Activated CD4-positive, alpha-beta T cell treated with anti-CD3 and anti-CD28 coated beads, Interleukin-2, Interleukin-4, amounts not matched to agents 100 ng/mL and 50 ng/mL, durations not matched to agents 16 hours and 8 hours (primary cell): ENCODE measurements at places on chromosomes 3 and 15.

GRCh38 chr3:176741664-176742047 is 455.6 kb downstream of the TBL1XR1 start:
- DNase-seq = no peak

GRCh38 chr3:129622226-129622874 is 15.9 kb upstream of the PLXND1 start:
- no peak for DNase-seq

GRCh38 chr15:80090879-80091503 is 31.5 kb downstream of the ZFAND6 start:
- DNase-seq = no peak

GRCh38 chr15:75662823-75663519 is 15.3 kb downstream of the SNX33 start:
- DNase-seq = no peak

GRCh38 chr3:53989946-53990345 is 98.3 kb upstream of the SELENOK start:
- DNase-seq = no peak

DNA sequence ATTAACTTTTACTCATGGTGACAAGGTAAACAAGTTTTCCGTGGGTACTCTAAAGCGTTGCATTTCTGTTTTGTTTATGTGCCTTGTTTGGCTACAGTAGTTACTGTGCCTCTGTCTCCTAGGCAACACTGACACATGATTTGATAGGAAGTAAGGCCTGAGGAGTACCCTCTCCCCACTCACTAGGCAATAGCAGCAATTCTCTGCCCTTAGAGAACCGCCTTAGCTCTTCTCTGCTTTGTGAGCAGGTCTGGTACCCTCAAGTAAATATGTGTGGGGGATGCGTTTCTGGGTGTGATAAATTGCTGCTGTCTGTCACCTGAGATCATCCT is at the start of gene IL5RA:
TSS of gene IL5RA (minus strand) at position 76 of the 332 bp plus-strand sequence. CDS start 5,390 bp downstream, outside the sequence.
- DNase-seq = no peak

GRCh38 chr3:31472479-31473390 is 60.0 kb upstream of the STT3B start:
- DNase-seq = peak; percentile 54

DNA sequence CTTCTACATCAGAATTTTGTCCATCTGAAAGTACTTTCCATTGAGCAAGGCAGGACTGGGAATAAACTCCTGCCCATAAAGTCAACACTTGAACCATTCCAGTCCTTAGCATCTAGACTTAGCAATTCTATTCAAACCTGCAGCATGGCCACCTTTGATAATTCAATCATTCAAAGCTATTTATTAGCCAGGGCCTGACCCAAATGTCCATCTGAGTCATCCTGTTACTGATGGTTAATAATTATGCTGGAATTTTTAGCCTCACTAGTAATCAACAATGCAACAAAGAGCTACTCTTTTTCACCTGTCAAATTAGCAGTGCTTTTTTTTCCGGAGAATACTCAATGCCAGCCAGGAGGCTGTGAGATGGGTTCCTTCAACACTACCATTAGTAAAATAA is 72.7 kb upstream of the SNRK start:
- DNase-seq = no peak

DNA sequence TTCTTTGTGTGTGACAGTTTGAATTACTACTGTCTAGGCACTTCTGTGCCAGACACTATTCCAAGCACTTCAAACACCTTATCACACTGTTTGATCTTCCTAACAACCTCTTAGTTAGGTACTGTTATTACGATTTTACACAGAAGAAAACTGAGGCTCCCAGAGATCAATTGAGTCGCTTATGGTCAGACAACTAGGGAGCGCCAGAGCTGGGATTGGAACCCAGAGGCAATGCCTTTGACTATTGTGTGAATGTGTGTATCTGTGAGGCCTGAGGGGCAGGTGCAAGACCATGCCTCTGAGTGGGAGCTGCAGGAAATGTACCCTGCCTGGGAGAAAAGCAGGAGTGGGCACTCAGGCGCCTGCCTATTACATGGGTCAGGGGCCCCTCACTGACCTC is 1.8 kb downstream of the TRH start:
- no peak for DNase-seq

DNA sequence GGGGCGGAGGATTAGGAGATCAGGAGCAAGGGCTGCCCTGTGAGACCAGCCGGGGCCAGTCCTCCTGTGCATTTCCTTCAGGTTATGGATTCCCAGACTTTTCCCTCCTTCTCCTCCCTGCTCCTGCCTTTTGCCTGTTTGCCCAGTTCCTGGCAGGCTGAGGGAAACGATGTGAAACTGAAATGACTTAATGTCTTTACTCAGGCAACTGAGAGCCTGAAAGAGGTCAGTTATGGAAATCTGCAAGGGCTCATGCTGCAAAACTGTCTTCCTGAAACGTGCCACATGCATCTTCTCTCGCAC is 57.2 kb downstream of the MESD start:
- no peak for DNase-seq

DNA sequence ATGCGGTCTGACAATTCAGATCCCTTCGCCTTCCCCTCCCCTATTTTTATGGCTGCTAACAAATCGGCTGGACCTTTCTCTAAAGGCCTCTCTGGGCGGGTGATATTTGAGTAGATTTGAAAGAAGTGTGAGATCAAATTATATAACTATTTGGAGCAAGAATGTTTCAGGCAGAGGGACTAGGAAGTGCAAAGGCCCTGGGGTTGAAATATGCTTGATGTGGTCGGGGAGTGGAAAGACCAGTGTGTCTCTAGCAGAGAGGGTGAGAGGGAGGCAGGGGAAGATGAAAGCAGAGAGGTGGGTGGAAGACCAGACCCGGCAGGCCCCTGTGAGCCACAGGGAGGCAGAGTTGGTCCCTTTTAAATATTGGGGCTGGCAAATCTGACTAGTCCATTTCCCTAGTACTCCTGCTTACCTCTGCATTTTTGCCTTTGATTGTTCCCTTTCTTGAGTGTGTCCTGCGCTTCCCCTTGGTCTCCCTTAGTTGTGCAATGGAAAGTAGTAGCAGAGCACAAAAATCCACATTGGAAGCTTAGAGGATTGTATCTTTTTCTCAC is 32.3 kb downstream of the SLCO3A1 start:
- DNase-seq = no peak

DNA sequence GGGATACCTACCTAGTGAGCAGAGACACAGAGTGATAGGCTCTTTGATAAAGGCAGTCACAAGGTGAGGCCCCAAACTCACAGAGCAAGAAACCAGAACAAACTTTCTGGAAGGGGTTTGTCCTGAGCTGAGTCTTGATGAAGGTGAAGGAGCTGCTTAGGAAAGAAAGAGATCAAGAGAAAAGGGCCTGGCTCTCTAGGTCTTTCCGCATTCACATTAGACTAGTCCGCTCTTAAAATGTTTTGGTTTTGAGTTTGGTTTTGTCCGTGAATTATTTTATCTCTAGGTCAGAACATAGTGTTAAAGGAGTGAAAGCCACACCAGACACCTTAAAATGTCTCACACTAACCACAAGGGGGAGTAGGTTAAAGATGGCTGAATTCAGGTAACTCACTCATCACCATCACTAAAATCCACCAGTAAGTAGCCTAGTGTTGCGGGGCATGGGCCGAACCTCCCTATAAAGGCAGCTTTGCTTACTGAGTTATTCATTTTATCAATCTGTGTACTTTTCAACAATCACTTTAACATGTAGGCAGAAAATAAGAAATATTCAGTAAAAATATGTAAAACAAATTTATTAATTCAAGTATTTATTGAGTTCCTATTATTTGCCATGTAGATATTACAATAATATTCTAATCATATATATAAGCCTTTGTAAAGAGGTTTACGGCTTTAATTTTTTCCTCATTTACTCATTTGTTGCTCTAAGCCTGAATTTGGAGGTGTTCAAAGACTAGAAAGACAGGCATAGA is 121.5 kb upstream of the TSC22D2 start:
- DNase-seq = peak; percentile 38

DNA sequence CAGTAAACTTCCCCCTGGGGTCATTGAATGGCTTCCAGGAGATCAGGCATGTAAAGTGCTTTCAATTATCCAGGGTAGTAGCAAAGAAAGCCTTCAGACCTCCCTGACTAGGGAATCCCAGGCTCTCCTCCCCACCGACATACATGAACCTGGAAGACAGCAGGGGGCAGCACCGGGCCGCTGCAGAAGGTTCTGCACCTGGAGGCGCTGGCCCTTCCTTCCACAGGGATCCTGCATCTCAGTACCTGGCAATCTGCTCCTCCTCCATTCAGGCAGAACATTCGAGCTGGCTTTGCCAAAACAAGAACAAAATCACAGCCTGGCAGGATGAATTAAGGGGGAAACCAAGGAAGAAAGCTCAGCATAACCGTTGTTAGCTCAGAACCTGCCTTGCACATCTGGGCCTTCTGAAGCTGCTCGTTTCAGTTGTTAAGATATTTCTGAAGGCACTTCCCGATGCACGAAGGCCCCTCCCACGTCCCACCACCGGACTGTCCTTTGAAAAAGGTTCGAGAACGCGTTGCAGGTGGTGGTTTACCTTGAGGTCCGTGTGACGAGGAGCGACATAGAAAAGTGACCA is 237.7 kb downstream of the SLCO3A1 start:
- DNase-seq = no peak

GRCh38 chr15:48720646-48721045 is 75.1 kb upstream of the FBN1 start:
- no peak for DNase-seq

- DNase-seq = no peak
Observed at GRCh38 chr3:169509780-169510692, 153.5 kb downstream of the MECOM start.

GRCh38 chr3:123028233-123028828 is 768 bp upstream of the SEMA5B start:
- DNase-seq = peak; percentile 34

DNA sequence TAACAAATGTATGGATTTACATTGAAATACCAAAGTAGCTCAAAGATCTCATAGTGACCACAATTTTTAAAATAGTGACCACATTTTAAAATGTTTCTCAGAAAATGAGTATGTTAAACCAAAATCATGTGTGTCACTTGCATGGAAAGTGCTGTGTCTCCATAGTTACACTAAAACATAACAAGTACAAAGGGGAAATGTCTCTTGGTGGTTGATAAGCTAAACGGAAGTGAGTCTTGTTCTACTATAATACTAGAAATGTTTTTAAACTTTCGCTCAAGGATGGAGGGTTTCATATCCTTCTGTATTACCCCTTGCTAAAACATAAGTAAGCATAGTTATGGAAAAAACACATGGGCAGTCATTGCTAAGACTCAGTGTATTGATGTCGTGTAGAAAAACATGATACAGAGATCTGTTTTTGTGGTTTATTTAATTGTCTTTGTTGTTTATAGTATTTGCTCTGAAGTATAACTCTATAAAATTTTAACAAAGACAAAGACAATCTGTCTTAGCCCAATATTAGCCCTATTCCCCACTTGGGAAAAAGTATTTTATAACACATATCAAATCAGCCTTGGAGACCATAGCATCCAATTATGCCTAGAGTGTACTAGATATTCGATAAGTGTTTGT is 27.0 kb upstream of the DENND4A start:
- peak; percentile 88 for DNase-seq

DNA sequence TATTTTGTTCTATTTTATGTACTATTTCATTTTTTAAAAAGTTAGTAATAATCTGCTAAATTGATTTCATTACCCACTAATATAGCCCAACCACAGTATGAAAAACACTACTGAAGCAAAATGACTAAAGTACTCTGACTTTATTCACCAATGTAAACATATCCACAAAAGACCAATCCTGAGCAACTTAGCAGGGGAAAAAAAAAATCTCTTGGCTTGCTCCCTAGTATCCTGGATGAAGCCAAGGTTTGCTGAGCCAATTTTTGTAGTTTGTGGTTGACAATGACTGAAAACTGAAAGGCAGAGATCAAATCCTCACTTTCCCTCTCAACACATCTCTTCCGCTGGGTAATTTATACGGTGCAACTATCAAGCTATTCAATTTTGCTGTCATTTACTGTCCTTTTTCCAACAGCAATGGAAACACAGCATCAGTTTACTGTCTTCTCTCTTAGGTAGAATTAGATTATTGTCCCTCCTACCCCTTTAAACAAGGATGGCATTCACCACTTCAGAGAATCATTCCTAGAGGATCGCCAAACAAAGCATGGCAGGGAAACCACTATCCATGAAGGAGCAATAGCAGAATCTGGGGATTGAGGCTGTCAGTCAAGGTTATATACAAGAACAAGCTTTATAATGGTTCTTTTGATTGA is 149.7 kb downstream of the THRB start:
- DNase-seq = no peak

- DNase-seq = no peak
Observed at GRCh38 chr3:60260546-60260945, 990.7 kb downstream of the FHIT start.

GRCh38 chr3:156449710-156450574 is 105.0 kb downstream of the SSR3 start:
- peak; percentile 9 for DNase-seq

DNA sequence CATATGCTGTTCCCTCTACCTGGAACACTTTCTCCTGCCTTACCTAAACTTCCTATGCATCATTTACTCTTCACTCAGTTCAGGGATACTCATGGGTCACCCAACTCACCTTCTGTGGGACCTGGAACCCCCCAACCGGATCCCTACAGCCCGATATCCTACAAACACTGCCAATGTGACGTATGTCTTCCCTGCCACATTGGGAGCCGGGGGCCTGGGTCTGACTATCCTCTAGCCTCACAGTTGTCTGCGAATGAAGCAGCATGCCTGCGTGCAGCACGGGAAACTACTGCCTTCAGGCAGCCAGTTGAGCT is 405 bp downstream of the NPRL2 start:
- no peak for DNase-seq

- DNase-seq = no peak
Observed at GRCh38 chr15:48402427-48403177, 71.4 kb downstream of the DUT start.

GRCh38 chr15:97482521-97482920 is 478.0 kb upstream of the ARRDC4 start:
- no peak for DNase-seq

- DNase-seq = no peak
Observed at GRCh38 chr3:152586974-152587373, 248.0 kb upstream of the P2RY1 start.

DNA sequence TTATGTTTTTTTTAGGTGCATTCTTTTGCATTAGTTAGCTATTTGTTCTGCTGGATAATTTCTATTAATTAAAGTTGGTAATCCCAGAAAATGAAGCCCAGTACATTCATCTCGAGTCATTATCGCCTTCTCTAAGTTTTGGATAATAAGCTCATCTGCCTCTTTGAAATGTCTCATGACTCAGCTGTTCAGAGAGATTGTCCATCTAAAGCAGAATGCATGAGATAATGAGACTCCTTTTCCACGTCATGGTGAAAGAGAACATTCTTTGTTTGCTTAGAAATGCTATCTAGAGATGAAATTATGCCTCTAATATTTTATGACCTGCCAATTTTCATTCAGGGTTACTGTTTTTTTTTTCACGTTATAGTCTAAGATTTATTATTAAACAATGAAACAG is 374.7 kb upstream of the GOLIM4 start:
- no peak for DNase-seq

GRCh38 chr15:77631745-77632533 is 773 bp downstream of the LINGO1 start:
- no peak for DNase-seq

DNA sequence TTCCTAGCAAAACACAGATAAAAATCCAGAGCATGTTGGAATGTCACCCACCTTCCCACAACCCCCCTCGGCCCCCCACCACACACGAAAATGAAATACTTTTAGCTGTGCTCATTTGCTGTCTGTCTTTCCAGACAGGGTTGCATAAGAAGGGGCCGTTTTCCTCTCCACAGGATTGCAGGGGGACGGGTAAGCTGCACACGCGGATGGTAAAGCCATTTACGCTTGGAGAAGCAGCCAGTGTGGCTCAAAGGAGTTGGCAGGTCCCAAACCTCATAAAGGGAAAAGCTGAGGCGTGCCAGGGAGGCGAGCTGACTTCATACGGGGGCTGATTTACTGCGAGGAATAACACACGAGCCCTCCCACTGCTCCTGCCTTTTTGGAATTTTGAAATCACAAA is 47.4 kb upstream of the ITGA11 start:
- DNase-seq = no peak
